Mammary epithelial cell (primary cell): ENCODE measurements at places on chromosomes 16 and 17. TPM values are rescaled to one million over a fixed set of nuclear protein-coding genes. Genes with fewer than 3 reads are reported as not detected.

The TNRC6C gene
- 2.7 TPM for total RNA-seq

The NPEPPS gene
- 118 and 131 TPM in 2 replicates for total RNA-seq

The FOXK2 gene
- 57.3 TPM for total RNA-seq

The KAT8 gene
- total RNA-seq = 22.7 TPM

The NOTUM gene
- total RNA-seq = not detected

The ANTKMT gene
- total RNA-seq = 13.5 TPM

The KREMEN2 gene
- 0.45 and 0.96 TPM in 2 replicates for total RNA-seq

The AOC3 gene
- total RNA-seq = 0.31 and 0.78 TPM in 2 replicates

The TBC1D3K gene
- total RNA-seq = 0.68 and 2.1 TPM in 2 replicates

The ACSM2A gene
- not detected in 2 replicates for total RNA-seq

The AKTIP gene
- 26.0 TPM for total RNA-seq

The ARHGAP44 gene
- total RNA-seq = 4.3 TPM
